ENCODE measurements at places on chromosomes 4 and X. TPM values are rescaled to one million over a fixed set of nuclear protein-coding genes. Genes with fewer than 3 reads are reported as not detected.

DNA sequence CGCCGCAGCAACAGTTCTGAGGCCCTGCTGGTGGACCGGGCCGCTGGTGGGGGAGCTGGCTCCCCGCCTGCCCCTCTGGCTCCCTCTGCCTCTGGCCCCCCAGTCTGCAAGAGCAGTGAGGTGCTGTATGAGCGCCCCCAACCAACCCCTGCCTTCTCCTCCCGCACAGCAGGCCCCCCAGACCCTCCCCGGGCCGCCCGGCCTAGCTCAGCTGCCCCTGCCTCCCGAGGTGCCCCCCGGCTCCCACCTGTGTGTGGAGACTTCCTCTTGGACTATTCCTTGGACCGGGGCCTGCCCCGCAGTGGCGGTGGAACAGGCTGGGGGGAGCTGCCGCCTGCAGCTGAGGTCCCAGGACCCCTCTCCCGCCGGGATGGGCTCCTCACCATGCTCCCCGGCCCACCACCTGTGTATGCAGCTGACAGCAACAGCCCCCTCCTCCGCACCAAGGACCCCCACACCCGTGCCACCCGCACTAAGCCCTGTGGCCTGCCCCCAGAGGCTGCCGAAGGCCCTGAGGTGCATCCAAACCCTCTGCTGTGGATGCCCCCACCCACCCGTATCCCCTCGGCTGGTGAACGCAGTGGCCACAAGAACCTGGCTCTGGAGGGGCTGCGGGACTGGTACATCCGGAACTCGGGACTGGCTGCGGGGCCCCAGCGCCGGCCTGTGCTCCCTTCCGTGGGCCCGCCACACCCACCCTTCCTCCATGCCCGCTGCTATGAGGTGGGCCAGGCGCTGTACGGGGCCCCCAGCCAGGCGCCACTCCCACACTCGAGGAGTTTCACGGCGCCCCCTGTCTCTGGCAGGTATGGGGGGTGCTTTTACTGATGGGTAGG is 6.3 kb downstream of the PRAF2 start:
- no peak for DNase-seq

DNA sequence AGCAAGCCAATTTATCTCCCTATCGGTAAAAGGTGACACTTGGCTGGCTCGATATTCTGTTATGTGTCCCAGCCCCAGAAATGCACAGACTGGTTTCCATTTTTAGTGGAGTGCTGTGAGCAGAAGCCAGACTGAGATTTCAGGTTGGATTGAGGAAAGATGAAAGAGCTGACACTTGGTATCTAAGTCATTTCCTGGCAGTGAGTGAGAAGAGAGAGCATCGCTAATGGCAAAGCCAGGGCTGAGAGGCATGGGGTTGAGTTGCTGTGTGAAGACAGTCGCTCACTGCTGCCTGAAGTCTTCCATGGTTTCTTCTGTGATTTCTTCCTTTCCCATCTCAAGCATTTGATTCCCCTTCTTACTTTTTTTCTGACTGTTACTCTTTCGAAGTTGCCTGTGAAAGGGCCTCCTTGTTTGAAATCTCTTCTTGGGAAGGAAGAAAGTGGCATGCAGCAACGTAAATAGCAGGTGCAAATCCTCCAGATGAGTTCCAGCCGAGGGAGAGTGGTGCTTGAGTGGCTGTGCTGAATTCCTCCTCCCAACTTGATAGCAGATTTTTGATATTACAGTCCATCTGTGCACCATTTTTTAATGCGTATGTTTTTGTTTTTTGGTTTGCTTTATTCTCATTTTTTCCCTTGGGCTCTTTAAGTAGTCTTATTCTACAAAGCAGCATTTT is 109.2 kb upstream of the LIMCH1 start:
- DNase-seq = no peak

- no peak for DNase-seq
Measured at GRCh38 chr4:41360214-41360920, 103.6 kb downstream of the UCHL1 start.

DNA sequence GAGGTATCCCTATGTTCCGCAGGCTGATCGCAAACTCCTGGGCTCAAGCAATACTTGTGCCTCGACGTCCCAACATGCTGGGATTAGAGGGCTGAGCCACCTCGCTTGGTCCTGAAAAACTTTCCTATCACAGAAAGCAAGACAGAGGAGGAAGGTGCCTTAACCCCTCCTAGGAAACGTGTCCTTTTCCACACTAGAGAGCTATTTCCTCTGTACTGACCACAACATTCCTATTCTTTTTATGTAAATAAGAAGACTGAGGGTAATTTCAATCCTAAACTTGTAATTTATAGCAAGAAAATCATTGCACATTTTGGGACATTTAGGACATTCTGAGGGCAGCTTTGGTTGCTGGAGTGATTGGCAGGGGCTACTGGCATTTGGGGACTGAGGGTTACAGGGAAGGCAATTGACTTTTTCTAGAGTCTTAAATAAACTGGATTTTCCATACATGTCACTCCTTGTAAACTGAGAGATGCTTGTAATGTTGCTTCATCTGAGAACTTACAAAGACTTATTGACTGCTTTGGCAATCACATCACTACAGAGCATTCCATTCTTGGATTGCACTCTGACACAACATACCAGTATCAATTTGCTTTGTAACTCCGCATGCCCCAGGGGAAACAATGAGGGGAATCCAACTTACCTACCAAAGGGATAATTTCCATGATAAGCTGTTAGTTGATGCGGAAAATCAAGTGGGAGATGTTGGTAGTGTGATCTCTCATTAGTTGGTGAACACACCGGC is 15.6 kb downstream of the XAGE3 start:
- DNase-seq = no peak

GRCh38 chr4:7173841-7174449 is 18.4 kb upstream of the SORCS2 start:
- DNase-seq = no peak

FRMD7 gene
- total RNA-seq = not detected

ODAPH gene
- total RNA-seq = not detected

SPIN4 gene
- total RNA-seq = 9.0 TPM
